IMR-90 (cell line): ENCODE measurements at places on chromosomes 2 and 18. TPM values are rescaled to one million over a fixed set of nuclear protein-coding genes. Genes with fewer than 3 reads are reported as not detected.

The LRATD1 gene
- total RNA-seq, result 0.18 and 0.28 TPM in 2 replicates

The DNAH6 gene
- under 0.01 TPM in 2 replicates for total RNA-seq

- no peak for DNase-seq
Measured at GRCh38 chr18:76670564-76671288, 151.6 kb upstream of the ZNF236 start.

DNA sequence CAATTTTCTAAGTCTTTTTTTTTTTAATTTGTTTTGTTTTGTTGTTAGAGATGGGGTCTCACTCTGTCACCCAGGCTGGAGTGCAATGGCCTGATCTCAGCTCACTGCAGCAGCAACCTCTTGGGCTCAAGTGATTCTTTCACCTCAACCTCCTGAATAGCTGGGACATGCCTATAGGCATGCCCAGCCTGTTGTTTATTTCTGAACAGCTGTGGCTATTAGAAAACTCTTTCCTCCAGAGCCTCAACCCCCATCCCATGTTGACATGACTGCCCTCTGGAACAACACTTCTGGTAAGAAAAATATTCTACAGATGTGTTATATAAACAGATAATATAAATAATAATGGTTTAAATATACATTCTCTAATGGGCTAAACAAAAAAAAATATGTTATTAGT lies 44.4 kb upstream of the TWSG1 start:
- DNase-seq, result peak; percentile 75

DNA sequence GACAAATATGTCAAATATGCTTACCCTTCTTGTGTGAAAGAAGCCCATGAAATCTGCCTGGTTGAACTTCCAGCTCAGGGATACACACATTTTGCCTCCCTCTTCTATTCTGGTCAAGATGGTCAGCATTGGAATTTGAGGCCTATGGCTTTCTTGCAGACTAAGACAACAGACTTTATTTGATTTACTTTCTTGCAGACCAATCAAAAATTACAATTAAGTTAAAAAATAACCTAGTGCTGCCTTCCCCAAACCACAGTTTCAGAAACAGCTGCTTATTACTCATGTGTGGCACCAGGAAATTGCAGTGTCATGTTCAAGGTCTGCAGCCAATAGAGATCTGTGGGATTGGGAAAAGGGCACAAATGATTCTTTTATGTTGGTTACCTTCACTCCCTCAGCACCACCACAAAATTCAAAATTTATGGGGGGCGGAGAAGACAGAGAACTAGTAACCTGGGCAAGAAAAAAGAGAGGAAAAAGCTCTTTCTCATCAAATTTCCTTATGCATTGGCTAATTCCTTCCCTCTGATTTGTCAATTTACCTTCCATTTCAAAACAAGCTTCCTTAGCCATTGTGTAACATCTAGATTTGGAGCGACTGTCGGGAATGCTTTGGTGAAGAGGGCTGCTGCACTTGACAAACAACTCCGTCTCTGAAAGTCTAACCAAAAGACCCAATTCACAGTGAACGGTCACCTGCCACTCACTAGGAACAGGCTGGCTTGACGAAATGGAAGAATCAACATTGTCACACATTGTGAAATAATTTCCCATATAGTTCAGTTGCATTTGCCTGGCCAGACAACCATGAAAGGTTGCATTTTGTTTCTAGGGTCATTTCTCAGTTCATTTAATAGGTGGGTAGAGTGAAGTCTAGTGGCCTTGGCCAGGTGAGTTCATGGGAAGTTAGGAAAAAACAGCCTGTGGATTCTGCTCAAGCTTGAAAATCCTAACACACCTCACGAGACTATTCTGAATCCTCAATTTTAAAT lies 100.4 kb upstream of the FZD5 start:
- DNase-seq, result peak; percentile 83

- no peak for DNase-seq
Measured at GRCh38 chr18:24674605-24675004, 214.2 kb downstream of the HRH4 start.

DNA sequence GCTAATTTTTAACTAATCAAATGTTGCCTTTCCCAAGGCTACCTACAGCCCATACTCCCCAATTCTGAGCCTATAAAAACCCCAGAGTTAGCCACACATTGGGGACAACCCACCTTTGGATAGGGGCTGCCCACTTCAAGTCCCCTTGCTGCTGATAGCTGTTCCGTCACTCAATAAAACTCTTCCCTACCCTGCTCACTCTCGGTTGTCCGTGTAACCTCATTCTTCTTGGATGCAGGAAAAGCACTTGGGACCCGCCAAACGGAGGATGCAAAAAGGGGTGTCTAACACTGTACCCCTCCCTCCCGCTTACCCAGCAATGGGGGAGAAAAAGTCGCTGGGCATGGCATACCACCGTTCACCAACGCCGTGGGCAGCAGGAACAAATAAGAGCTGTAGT lies 12.2 kb downstream of the IWS1 start:
- DNase-seq, result no peak
